ENCODE measurements at places on chromosomes 16 and 17.

GRCh38 chr17:48751172-48751571, 22.6 kb upstream of the HOXB13 start:
- H3K4me1 ChIP-seq = peaks cover 39% of the 10 kb centered on the region
- no peak overlapping the region for H3K4me3 ChIP-seq
- no peak for DNase-seq
- H3K27me3 ChIP-seq = peaks cover 100% of the 10 kb centered on the region
- no peak overlapping the region for H3K27ac ChIP-seq
- H3K36me3 ChIP-seq = 0 out of 2 replicates have a peak, but pooled peaks cover 4% of the 10 kb centered on the region

GRCh38 chr17:55268649-55269480, 4.1 kb downstream of the HLF start:
- H3K36me3 ChIP-seq = no peaks in the 10 kb centered on the region
- H3K4me1 ChIP-seq = peaks cover 8% of the 10 kb centered on the region
- peaks cover 63% of the 10 kb centered on the region for H3K27me3 ChIP-seq
- H3K27ac ChIP-seq = no peak overlapping the region

DNA sequence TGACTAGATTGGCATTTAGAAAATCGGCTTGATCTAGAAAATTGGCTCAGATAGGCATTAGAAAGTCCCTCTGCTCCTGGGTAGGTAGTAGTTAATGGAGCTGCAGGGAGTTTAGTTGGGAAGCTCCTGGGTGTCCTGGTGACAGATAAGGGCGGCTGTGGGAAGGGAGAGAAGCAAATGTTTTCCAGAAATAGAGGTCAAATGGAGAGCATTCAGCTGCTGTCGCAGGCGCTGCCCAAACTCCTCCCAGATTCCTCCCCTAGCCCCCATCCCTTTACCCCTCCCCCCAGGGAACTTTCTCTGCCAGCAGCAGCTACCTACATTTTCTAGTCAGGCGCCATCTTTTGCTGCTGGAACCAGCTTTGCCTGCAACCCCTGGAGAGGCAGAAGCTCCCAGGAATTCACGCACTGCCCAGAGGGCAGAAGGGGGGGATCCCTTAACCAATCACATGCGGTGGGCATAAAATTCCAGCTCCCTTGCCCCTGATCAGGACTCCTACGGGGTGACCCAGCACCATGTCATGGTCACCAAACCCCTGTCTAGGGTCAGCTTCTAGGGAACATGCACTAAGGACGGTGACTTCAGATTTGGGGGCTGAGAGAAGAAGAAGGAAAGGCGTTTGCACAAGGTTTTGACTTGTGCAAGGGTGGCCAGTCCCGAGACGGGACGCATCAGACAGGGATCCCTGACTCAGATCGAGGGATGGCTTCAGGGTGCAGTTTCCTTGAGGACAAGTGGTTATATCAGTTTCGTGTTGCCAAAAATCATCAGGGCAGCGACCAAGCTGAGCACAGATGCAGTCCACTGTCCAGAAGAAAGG, 43.8 kb downstream of the SOCS1 start:
- no peak for DNase-seq
- H3K27me3 ChIP-seq = no peaks in the 10 kb centered on the region
- H3K36me3 ChIP-seq = peaks cover 9% of the 10 kb centered on the region
- H3K4me1 ChIP-seq = no peaks in the 10 kb centered on the region
- H3K27ac ChIP-seq = no peak overlapping the region

DNA sequence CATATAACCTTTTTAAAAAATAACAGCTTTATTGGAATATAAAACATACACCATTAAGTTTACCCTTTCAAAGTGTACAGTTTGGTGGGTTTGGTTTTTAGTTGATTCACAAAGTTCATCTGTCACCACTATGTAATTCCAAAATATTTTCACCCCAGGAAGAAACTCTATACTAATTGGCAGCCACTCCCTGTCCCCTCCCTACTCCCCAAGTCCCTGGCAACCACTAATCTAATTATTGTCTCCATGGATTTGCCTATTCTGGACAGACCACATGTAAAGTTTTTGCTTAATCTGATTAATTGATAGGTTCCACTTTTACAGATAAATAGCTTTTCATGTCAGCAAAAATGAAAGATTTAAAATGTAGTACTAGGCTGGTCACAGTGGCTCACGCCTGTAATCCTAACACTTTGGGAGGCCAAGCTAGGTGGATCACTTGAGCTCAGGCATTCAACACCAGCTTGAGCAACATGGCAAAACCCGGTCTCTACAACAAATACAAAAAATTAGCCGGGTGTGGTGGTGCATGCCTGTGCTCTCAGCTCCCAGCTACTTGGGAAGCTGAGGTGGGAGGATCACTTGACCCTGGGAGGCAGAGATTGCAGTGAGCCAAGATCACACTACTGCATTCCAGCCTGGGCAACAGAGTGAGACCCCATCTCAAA, 25.0 kb upstream of the MAPK3 start:
- DNase-seq = no peak
- no peak overlapping the region for H3K4me3 ChIP-seq
- H3K36me3 ChIP-seq = no peaks in the 10 kb centered on the region
- peaks cover 35% of the 10 kb centered on the region for H3K27me3 ChIP-seq

DNA sequence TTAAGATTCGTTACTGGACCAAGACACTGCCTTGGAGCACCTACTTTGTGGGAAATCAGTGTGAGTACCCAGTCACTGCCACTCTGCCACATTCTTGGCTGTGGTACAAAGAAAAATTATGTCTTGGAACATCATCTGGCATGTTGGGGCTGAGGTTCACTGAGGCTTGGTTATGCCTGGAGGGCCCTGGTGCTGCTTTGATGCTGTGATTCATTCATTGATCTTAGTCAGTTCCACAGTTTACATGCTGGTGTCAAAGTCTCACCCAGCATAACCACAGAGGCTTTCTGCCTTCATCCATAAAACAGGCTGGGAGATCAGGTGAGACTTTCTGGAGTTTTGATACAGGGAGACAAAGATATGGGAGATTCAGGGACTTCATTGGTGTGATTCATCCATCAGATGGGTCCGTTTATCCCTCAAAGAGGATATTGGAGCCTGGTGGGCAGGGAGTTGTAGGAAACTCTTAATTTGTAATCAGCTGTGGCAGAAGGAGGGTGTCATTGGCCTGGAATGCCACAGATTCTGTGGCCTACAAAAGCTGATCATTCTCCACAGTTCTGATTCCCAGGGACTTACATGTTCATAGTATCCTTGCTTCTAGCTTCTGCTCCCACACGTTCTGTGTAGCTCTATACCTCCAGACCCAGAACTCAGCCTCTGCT, 322.5 kb downstream of the PMP22 start:
- no peak overlapping the region for H3K27ac ChIP-seq
- DNase-seq = no peak
- no peak overlapping the region for H3K4me3 ChIP-seq
- no peaks in the 10 kb centered on the region for H3K36me3 ChIP-seq

DNA sequence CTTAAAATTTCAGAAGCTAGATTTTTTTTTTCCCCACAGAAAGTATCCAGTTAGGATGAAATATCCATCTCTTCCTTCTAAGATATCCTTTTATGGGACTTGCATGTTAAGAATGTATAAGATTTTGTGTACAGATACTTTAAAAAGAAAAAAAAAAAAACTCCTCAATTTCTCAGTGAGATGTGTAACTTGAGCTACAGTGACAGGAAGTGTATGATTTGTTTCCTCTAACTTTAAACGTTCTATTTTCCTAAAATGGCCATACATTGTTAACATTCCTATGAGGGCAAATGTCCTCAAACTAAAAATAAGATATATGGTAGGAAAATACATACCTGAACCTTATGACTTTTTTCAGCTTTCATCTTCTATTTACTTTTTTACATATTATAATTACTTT, 8.9 kb downstream of the FBXO47 start:
- H3K4me3 ChIP-seq = no peak overlapping the region
- no peaks in the 10 kb centered on the region for H3K36me3 ChIP-seq
- H3K27me3 ChIP-seq = no peaks in the 10 kb centered on the region
- H3K27ac ChIP-seq = no peak overlapping the region

- no peak overlapping the region for H3K27ac ChIP-seq
- H3K27me3 ChIP-seq = no peaks in the 10 kb centered on the region
- H3K36me3 ChIP-seq = peaks cover 4% of the 10 kb centered on the region
- H3K4me1 ChIP-seq = peaks cover 7% of the 10 kb centered on the region
- H3K4me3 ChIP-seq = no peak overlapping the region
- no peak for DNase-seq
Observed at GRCh38 chr16:12874186-12874585, 27.2 kb upstream of the SHISA9 start.
